HCEC 1CT (cell line): ENCODE measurements at places on chromosomes 16 and 17.
A peak's percentile ranks its signal among the peaks of the same experiment; 100 is the strongest.

DNA sequence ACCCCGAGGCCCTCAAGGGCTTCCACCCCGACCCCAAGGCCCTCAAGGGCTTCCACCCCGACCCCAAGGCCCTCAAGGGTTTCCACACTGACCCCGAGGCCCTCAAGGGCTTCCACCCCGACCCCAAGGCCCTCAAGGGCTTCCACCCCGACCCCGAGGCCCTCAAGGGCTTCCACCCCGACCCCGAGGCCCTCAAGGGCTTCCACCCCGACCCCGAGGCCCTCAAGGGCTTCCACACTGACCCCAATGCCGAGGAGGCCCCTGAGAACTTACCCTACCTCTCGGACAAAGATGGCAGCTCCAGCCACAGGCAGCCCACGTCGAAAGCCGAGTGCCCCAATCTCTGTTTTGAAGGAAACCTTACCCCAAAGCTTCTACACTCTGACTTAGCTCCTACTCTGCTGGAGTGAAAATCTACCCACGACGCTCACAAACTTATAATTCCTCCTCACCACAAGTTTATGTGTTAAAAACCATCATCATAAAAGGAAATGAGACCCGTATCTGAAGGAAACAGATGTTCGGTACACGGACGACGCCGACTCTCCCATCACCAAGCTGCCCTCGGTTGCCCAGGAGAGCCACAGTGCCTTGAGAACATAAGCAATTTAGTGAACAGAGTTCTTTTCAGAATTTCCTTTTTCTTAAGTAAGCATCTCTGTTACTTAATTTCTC, 61.2 kb upstream of the RPH3AL start:
- DNase-seq = no peak

GRCh38 chr17:35374766-35375344, 1.4 kb upstream of the SLFN11 start:
- no peak for DNase-seq

- no peak for DNase-seq
Observed at GRCh38 chr16:84349862-84350684, 18.3 kb upstream of the ATP2C2 start.

- no peak for DNase-seq
Observed at GRCh38 chr17:67414559-67414958, 37.5 kb downstream of the PITPNC1 start.

DNA sequence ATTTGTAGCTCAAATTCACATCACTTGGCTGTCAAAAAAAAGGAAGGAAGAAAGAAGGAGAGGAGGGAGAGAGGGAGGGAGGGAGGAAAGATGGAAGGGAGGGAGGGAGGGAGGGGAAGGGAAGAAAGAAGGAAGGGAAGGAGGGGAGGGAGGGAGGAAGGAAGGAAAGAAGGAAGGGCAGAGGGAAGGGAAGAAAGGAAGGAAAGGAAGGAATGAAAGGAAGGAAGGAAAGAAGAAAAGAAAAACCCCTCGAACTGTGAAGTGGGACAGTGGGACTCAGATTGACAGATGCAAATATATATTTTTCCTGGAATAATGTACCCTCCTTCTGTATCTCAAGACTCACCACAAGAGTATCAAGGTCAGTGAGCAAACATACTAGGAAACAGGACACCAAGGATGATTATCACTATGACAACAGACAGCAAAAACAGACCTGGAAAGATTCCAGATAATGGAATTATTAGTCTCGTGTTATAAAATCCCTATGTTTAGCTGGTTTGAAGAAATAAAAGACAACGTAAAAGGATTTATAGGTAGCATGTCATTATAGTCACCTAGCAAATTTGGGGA, 24.2 kb upstream of the ABCA3 start:
- DNase-seq = no peak

DNA sequence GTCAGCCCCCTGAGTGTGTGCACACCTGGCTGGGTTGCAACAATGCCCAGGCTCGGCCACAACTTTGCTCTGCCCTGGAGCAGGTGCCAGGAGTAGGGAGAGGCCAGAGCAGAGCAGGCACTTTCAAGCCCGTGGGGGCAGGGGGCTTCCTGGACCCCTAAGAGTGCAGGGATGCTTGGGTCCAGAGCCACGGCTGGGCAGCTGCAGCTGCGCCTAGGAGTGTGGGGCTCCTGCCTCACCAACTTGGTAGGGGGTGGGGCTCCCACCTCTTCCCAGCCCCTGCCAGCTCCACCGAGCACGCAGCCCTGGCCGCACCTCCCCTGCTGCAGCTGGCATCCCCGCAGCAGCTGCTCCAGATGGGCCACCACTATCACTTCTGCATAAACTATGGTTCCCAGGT, 7.8 kb downstream of the OR3A2 start:
- DNase-seq = no peak

GRCh38 chr17:8475227-8475626, 39.5 kb downstream of the NDEL1 start:
- DNase-seq = no peak

DNA sequence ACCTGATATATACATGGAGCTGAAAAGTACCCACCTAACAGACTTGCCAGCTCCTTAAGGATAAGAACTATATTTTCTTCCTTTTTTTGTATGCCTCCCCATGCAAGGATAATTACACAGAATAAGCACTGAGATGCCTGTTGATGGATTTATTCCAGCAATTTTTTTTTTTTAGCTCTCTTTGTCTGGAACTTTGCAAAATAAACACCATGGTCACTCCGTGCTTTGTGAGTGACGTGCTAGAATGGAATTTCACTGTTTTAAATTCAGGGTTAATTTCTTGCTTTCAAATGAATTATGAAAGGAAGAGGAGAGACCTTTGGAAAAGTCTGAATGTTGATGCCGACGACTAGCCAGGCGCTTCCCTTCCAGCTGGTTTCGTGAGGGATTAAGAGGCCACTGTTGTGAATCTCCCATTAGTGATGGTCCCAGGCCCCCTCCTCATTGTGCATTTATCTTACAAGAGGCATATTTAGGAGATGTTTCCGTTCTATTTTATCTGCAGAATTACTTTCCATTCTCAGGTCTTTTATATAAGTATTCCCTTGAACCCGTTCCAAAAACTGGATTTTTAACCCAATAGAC, 529.1 kb downstream of the WWOX start:
- no peak for DNase-seq

GRCh38 chr16:50836121-50836621, 94.3 kb downstream of the CYLD start:
- no peak for DNase-seq

DNA sequence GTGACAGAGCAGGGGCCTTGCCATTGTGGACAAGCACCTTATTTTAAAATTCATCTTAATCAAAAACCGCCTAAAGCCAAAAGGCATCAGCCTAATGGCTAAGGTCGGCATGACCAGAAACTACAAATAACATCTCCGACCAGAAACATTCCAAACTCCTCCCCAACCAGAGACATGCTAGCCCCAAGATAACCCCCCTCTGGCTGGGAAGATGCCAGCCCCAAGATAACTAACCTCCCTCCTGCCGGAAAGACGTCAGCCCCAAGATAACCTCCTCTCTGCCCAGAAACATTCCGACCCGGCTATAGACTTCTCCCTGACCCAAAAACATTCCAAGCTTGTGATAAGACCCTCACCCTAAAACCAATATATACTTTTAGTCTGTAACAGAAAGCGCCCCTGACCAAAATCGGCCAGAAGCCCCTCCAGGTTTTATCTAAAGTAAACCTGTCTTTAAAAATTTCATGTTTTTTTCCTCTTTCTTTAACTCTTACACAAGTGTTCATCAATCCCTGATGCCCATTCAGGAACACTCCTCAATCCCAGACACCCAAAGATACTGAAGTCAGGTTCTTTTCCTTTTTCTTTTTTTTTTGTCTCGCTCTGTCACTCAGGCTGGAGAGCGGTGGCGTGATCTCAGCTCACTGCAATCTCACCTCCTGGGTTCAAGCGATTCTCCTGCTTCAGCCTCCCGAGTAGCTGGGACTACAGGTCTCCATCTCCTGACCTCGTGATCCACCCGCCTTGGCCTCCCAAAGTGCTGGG, 32.7 kb downstream of the TLE7 start:
- no peak for DNase-seq

- no peak for DNase-seq
Observed at GRCh38 chr16:88613293-88613692, 25.1 kb upstream of the IL17C start.

DNA sequence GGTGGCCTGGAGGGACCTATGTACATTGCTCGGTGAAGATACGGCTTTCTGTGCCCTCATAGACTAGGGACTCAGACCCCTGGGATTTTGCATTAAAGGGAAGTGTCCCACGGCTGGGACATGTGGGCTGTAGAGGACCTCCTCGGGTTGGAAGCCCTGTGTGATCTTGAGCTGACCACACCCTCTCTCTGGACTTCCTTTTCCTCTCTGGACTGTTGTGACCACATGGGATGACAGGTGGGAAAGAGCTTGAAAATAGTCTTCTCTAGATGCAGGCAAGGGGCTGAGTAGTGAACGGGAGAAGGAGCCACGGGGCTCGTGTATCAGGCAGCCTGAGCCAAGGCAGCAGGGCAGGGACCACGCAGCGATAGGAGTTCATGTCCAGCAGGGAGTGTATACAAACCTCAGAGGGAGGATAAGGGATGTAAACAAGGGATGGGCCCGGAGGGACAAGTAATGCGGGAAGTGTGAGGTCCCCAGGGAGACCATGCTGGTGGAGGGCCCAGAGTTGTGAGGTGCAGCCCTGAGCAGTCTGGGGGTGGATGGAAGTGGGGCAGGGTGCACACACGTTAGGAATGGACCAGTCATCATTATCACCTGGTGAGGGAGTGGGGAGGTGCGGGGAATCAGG, 4.5 kb upstream of the SLC4A1 start:
- no peak for DNase-seq

DNA sequence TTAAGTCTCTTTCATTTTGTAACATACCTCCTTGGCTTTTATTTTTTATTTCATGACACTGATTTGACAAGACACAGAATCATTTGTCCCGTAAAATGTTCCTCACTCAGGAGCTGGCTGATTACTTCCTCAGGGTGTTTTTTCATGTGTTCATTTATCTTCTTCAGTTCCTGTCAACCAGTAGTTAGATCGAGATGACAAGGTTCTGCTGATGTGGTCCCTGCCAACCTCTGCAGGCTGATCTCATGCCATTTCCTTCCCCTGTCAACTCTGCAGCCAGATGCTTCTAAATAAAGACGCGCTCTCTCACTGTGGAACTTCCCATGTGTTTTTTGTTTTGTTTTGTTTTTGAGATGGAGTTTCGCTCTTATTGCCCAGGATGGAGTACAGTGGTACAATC, 8.1 kb upstream of the CXCL16 start:
- no peak for DNase-seq

GRCh38 chr16:997440-998051, 16.0 kb downstream of the SOX8 start:
- no peak for DNase-seq

DNA sequence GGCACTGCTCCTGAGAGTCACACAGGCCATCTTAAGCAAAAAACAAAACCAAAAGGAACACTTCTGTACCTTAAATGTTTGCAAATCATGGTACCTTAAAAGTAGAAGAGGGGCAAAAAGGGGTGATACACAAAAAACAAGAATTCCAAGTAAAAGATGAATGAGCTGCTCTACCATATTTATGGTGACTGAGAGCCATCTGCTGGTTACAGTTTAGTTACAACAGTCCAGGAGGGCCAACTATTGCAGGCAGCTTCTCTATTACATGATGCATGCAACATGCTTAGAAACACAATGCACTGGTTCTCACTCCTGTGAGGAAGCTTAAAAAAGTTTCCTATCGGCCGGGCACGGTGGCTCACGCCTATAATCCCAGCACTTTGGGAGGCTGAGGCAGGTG, 53.5 kb downstream of the STX8 start:
- DNase-seq = peak; percentile 60

GRCh38 chr16:14487579-14487978, 142.5 kb downstream of the PARN start:
- DNase-seq = no peak

DNA sequence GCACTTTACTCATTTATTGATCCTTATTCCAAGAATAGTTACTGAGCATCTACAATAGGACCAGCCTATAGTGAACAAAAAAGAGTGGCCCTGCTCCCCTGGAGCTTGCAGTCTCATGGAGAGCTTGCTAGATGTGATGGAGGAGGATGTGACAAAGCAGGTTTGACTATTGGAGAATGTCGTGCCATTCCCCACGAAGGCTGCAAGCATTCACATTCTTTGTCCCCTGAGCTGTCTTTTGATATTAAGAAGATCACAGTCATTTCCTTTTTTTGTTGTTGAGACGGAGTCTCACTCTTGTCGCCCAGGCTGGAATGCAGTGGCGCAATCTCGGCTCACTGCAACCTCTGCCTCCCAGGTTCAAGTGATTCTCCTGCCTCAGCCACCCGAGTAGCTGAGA, 115.0 kb upstream of the ADAMTS18 start:
- no peak for DNase-seq

GRCh38 chr17:8120520-8121406, 2.4 kb upstream of the ALOXE3 start:
- DNase-seq = peak; percentile 51

DNA sequence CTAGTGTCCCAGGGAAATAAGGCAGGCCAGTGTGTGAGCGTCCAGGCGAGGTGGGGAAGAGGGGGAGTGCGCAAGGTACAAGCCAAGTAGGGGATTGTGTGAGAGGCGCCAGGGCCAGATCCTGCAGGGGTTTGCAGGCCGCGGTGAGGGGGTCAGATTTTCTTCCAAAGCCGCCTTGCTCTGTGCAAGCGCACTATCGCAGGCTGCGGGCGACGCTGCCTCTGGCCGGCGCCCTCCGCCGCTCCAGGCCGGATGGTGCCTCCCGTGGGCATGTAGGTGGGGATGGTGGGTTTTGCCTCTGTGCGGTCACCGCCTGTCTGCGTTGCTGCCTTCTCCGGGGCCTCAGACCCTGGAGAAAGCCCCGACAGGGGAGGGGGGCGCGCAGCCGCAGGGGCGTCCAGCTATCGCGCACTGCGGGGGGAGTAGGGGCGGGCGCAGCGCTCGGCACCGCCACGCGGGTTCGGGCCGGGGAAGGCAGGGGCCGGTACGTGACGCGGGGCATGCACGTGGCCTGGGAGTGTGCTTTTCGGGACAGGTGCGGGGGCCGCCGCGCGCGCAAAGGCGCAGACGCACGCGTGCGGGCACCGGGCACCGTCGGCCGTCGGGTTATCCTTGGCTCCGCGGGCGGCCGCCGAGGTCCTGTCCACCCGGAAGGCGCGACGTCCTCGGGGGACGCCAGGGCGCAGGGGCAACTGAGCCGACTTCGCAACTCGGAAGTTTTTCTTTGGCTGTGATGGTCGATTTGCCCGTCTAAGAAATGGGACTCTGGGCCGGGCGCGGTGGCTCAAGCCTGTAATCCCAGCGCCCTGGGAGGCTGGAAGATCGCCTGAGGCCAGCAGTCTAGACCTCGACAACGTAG, 1.1 kb upstream of the HAPSTR1 start:
- no peak for DNase-seq

- DNase-seq = no peak
Observed at GRCh38 chr17:45369421-45369820, 52.6 kb upstream of the MAP3K14 start.

DNA sequence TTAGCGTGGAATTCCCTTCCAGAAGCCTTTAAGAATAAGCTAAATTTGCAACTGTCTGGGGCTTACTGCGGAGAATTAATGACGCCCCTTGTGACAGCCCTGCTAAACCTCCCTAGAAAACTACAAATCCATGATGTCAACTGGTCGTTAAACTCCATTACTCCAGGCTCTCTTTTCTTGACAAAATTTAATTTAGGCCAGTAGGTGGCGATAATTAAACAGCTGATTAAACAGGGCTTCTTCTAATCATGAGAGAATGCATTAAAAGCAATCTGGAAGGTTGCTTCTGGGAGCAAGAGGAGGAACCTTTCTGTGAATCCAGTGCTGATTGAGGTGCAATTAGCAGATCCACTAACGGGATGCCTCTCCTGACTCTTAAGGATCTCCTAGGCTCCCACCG, 8.1 kb upstream of the NLRP1 start:
- peak; percentile 44 for DNase-seq
